ENCODE measurements at places on chromosomes 4 and X.
A peak's percentile ranks its signal among the peaks of the same experiment; 100 is the strongest.

- no peak overlapping the region for H3K27ac ChIP-seq
- H3K36me3 ChIP-seq, result no peaks in the 10 kb centered on the region
- H3K4me1 ChIP-seq, result no peaks in the 10 kb centered on the region
Observed at GRCh38 chr4:19063662-19064061, 1042.1 kb upstream of the LCORL start.

- no peak overlapping the region for H3K4me3 ChIP-seq
- no peak overlapping the region for H3K27ac ChIP-seq
- no peaks in the 10 kb centered on the region for H3K27me3 ChIP-seq
- no peak for DNase-seq
Observed at GRCh38 chr4:135177321-135177720, 975.7 kb upstream of the PABPC4L start.

DNA sequence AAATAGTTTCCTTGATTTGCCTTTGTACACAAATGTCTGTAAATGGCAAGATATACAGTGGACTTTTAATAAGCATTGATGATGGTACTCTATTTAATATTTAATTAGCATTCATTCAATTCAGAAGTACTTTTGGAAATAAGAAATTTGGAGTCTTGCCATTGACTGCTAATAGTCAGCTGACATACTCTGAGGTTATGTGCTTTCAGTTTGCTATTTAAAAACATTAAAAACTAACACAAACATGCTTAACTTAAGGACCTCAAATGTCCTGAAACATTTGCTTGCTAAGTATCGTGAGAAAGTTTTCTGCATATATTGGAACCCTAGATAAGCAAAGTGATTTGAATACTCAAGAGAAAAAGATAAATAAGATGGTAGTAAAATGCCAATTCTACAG lies 64.6 kb downstream of the REELD1 start:
- H3K4me1 ChIP-seq, result no peaks in the 10 kb centered on the region
- H3K27ac ChIP-seq, result no peak overlapping the region
- H3K27me3 ChIP-seq, result no peaks in the 10 kb centered on the region
- DNase-seq, result no peak
- no peaks in the 10 kb centered on the region for H3K36me3 ChIP-seq

DNA sequence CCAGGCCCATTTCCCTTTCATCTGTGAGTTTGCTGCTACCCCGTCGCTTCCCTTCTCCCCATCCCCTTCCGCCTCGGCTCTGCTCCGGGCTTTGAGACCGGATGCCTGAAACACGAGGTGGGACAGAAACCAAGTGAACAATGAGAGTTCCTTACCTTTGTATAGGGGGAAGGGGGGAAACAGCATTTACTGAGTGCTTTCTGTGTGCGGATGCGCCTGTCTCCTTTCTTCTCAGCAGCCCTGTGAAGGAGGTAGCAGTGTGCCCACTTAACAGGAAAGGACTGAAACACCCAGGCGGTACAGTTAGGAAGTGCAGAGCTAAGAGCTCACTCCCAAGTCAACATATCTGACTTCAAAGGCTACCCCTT lies 43.2 kb upstream of the TMSB15B start:
- peaks cover 39% of the 10 kb centered on the region for H3K4me1 ChIP-seq
- H3K36me3 ChIP-seq, result peaks cover 10% of the 10 kb centered on the region
- peak; percentile 53 for DNase-seq
- H3K4me3 ChIP-seq, result peak overlapping the region; percentile 90
- no peaks in the 10 kb centered on the region for H3K27me3 ChIP-seq

DNA sequence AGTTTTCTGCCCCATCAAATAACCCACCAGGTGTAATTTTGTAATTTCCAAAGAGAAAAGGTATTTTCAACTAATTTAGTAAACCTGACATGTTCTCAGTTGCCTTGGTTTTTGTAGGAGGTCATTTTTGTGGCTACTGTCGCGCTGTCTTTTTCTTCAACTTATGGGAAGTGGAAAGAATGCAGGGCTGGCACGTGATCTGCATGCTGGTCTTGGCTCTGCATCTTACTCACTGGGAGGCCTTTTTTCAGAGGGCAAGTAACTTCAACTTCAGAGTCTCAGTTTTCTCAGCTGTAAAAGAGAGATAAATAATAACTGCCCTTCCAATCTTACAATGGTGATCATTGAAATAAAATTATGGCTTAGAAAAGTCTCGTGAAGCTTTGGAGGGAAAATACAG lies 109.9 kb upstream of the SMIM10 start:
- H3K4me1 ChIP-seq, result peaks cover 2% of the 10 kb centered on the region
- no peaks in the 10 kb centered on the region for H3K27me3 ChIP-seq
- no peaks in the 10 kb centered on the region for H3K36me3 ChIP-seq
- DNase-seq, result no peak

- peaks cover 25% of the 10 kb centered on the region for H3K36me3 ChIP-seq
- no peak for DNase-seq
- H3K27me3 ChIP-seq, result no peaks in the 10 kb centered on the region
- no peak overlapping the region for H3K27ac ChIP-seq
- no peak overlapping the region for H3K4me3 ChIP-seq
Observed at GRCh38 chr4:3520276-3520675, 11.9 kb downstream of the LRPAP1 start.

- peaks cover 23% of the 10 kb centered on the region for H3K4me1 ChIP-seq
- DNase-seq, result no peak
- no peak overlapping the region for H3K4me3 ChIP-seq
- peaks cover 33% of the 10 kb centered on the region for H3K36me3 ChIP-seq
- no peaks in the 10 kb centered on the region for H3K27me3 ChIP-seq
- no peak overlapping the region for H3K27ac ChIP-seq
Observed at GRCh38 chr4:912548-913279, 19.4 kb downstream of the GAK start.

- H3K4me1 ChIP-seq, result no peaks in the 10 kb centered on the region
- no peak for DNase-seq
- no peaks in the 10 kb centered on the region for H3K27me3 ChIP-seq
- no peak within 1 kb of the TSS for H3K4me3 ChIP-seq
Observed at GRCh38 chr4:70591955-70592582, at the start of gene AMBN. TSS of gene AMBN (plus strand) at chr4:70592256. CDS start at chr4:70592359, 103 bp downstream.

- H3K4me1 ChIP-seq, result peaks cover 4% of the 10 kb centered on the region
- no peak overlapping the region for H3K27ac ChIP-seq
Observed at GRCh38 chr4:159150821-159151390, 48.0 kb downstream of the RAPGEF2 start.

- no peak for DNase-seq
- H3K36me3 ChIP-seq, result peaks cover 74% of the 10 kb centered on the region
- no peak overlapping the region for H3K27ac ChIP-seq
- H3K4me3 ChIP-seq, result no peak overlapping the region
- H3K27me3 ChIP-seq, result no peaks in the 10 kb centered on the region
Observed at GRCh38 chrX:71604141-71604540, 14.2 kb downstream of the CXCR3 start.

DNA sequence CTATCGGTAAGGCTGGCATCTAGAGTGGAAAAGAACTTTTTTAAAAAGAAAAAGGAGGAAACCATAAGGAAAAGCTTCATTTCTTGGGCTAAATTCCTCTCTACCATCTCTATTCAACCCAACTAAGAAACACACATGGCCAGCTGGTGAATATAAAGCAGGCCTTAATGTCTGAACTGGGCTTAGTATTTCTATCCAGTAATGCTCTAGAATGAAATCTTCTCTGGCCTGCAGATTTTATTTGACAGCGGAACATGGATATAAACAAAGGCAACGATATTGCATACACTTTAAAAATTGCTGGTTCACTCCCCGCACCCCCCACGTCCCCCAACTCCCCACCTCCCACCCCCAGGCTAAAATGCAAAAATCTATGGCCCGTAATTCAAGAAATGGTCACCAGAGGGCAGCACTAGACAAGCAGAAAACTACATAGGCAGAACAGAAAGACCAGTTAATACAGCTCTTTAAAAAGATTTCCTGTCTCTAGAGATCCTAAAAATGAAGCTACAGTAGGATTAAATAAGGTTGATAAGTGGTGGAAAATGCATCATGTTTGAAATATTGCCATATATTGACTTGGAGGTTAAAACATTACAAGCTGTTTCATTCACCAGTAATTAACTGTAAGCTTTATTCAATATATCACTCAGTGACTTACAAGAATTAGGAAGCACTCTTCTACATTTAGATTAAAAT lies 155.2 kb upstream of the GALNT7 start:
- no peak overlapping the region for H3K27ac ChIP-seq
- H3K4me3 ChIP-seq, result no peak overlapping the region
- no peaks in the 10 kb centered on the region for H3K4me1 ChIP-seq
- no peaks in the 10 kb centered on the region for H3K27me3 ChIP-seq
- peak; percentile 64 for DNase-seq
- H3K36me3 ChIP-seq, result no peaks in the 10 kb centered on the region

DNA sequence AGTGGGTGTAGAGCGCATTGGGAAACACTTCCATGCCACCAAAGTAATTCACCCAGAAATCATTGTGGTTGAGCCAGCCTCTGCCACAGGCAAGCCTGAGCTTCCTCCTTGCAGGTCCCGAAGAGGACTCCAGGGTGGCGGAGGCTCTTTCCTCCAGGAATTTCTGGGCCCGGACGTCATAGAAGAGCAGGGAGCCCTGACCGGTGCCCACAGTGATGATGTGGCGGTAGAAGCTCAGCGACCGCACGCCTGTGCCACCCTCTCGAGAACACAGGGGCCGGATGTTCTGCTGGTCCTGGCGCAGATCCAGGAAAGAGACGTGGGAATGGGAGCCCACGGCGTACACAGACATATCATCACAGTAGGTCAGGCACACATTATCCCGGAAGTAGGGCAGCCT lies 1.3 kb downstream of the DCAF12L1 start:
- H3K4me3 ChIP-seq, result no peak overlapping the region
- H3K27ac ChIP-seq, result no peak overlapping the region
- no peaks in the 10 kb centered on the region for H3K36me3 ChIP-seq
- H3K27me3 ChIP-seq, result no peaks in the 10 kb centered on the region
- no peaks in the 10 kb centered on the region for H3K4me1 ChIP-seq
- DNase-seq, result no peak

GRCh38 chr4:101753721-101754120 lies 36.8 kb upstream of the BANK1 start:
- no peak overlapping the region for H3K4me3 ChIP-seq
- H3K27me3 ChIP-seq, result no peaks in the 10 kb centered on the region
- no peaks in the 10 kb centered on the region for H3K4me1 ChIP-seq
- no peak overlapping the region for H3K27ac ChIP-seq

DNA sequence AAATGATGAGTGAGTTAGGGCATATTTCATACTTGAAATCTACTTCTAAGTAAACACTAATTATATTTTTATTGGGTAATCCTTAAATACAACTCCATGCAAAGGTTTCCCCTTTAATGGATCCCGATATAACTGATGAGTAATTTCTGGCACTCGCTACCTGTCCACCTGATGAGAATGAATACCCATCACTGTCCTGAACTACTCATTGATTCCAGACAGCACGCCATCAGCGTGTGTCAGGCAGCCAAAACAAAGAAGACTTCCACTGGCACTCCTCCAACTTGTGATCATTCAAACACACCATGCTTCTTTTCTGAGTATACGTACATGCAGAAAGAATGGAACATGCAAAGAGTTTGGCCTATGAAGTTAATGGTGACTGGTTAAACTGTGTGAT lies 69.4 kb downstream of the HCCS start:
- H3K27ac ChIP-seq, result no peak overlapping the region
- no peaks in the 10 kb centered on the region for H3K36me3 ChIP-seq
- no peaks in the 10 kb centered on the region for H3K4me1 ChIP-seq
- no peak overlapping the region for H3K4me3 ChIP-seq
- DNase-seq, result no peak

- peaks cover 37% of the 10 kb centered on the region for H3K27me3 ChIP-seq
Observed at GRCh38 chrX:12138361-12139313, at the start of gene FRMPD4. TSS of gene FRMPD4 (plus strand) at chrX:12138473. CDS start at chrX:12138972, 499 bp downstream.

DNA sequence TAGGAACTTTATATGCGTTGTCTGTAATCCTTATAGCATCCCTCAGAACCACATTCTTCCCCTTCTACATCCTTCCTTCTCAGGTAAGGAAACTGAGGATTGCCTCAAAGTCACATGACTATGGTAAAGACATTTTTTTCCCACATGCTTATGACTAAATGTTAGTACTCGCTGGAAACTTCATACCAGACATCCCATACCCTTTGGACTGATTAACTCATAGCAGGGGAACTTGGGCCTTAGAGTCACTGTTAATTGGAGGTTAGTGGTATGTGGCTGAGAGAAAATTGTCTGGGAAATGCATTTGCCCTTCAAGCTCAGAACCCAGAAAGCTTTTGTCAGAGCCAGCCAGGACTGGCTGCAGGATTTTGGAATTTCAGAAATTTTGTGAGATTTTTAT lies 155.0 kb downstream of the RELL1 start:
- H3K4me1 ChIP-seq, result no peaks in the 10 kb centered on the region
- H3K27ac ChIP-seq, result no peak overlapping the region
- H3K4me3 ChIP-seq, result no peak overlapping the region
- H3K27me3 ChIP-seq, result no peaks in the 10 kb centered on the region
- DNase-seq, result no peak
- H3K36me3 ChIP-seq, result no peaks in the 10 kb centered on the region

DNA sequence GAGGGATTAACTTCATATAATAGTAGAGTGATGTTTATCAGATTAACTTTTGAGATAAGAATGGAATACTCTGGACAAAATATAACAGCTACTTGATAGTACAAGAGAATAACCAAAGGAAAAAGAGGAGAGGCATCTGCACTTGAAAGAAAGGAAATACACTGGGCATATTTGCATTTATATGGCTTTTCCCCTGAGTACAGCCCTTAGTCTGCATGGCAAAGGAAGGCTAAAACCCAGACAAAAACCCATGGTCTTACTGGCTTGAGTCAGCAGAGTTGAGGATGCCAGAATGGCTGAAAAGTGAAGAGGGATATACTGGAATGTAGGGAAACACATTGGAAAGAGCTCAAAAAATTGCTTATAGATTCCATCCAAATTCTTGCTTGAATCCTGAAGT lies 101.6 kb downstream of the COL4A5 start:
- H3K36me3 ChIP-seq, result no peaks in the 10 kb centered on the region
- DNase-seq, result no peak
- no peaks in the 10 kb centered on the region for H3K4me1 ChIP-seq
- H3K27ac ChIP-seq, result no peak overlapping the region
- H3K27me3 ChIP-seq, result no peaks in the 10 kb centered on the region
- H3K4me3 ChIP-seq, result no peak overlapping the region

GRCh38 chr4:101730291-101731117 lies 60.0 kb upstream of the BANK1 start:
- H3K27me3 ChIP-seq, result peaks cover 4% of the 10 kb centered on the region
- no peaks in the 10 kb centered on the region for H3K36me3 ChIP-seq
- DNase-seq, result peak; percentile 63
- H3K4me3 ChIP-seq, result no peak overlapping the region

GRCh38 chr4:112234952-112235609 lies 3.5 kb downstream of the AP1AR start:
- H3K27ac ChIP-seq, result no peak overlapping the region
- H3K4me3 ChIP-seq, result no peak overlapping the region
- peak; percentile 71 for DNase-seq

GRCh38 chrX:10414862-10415261 lies 205.5 kb downstream of the MID1 start:
- DNase-seq, result no peak
- no peak overlapping the region for H3K27ac ChIP-seq
- H3K36me3 ChIP-seq, result no peaks in the 10 kb centered on the region
- H3K4me3 ChIP-seq, result no peak overlapping the region

DNA sequence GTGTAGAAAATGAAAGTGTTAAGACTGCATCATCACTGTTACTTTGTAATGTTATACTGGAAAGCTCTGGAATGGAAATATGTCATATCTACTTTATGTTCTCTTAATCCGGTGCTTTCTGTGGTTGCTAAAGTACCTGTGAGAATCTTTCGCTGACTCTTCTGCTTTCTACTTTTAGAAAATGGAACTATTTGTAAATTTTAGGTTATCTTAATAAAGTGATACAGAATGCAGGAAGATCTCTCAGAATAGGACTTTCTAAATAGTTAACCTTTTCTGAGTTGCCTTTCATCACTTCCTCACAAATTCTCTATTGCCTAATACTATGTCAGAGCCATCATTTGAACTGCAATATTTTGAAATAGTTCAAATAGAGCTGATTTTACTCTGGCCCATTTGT lies 69.3 kb downstream of the BMP2K start:
- DNase-seq, result no peak
- H3K27ac ChIP-seq, result no peak overlapping the region
- H3K4me3 ChIP-seq, result no peak overlapping the region
- no peaks in the 10 kb centered on the region for H3K4me1 ChIP-seq
- no peaks in the 10 kb centered on the region for H3K27me3 ChIP-seq
